ENCODE measurements at places on chromosomes 16 and 17.
A peak's percentile ranks its signal among the peaks of the same experiment; 100 is the strongest.

DNA sequence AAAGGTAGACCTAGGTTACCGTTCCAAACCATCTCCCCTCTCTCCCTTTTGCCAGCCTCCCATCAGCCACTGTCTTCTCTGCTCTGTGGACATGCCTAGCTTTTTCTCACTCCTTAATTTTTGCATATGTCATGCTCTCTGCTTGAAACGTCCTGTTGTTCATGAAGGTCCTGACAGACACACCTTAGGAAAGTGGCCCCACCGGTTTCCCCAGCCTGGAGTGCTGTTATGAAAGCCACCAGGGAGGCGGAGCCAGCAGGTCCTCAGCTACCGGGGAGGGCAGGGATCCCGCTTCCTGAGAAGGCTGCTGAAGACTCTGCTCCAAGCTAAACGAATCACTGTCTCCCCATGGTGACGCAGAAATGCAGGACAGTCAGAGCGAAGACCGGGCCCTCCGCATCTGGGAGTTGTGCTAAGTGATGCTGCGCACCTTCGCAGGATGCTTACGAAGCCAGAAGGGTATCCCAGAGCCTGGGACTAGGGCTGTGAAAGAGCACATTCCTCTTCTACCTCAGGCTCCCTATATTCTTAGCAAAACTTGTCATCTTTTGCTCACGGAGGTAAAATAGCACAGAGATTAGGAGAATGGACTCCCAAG, 2.3 kb upstream of the SLC16A11 start:
- no peak for DNase-seq

- DNase-seq: no peak
These were observed 47.0 kb downstream of the SKAP1 start for GRCh38 chr17:48382989-48383388.

DNA sequence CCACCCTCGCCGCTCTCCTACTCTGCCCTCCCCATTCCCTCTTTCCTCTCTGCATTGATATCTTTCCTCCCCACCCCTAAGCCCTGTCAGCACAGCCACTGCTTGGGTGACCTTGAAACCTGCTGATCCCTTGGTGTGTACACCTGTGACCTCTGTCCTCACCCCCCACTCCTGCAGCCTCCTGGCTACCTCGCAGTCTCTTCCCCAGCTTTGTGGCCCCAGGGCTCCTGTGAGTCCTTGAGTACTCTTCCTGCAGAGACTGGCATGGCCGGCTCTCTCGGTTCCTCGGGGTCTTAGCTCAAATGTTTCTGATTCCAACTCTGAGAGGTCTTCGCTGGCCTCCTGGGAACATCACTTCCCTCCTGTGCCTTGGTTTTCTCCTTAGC, 31.7 kb downstream of the ADCY7 start:
- DNase-seq: no peak

GRCh38 chr17:80545499-80545826, 825 bp downstream of the RPTOR start:
- DNase-seq: peak; percentile 23

GRCh38 chr17:72465191-72466024, 344.6 kb downstream of the SOX9 start:
- peak; percentile 90 for DNase-seq

DNA sequence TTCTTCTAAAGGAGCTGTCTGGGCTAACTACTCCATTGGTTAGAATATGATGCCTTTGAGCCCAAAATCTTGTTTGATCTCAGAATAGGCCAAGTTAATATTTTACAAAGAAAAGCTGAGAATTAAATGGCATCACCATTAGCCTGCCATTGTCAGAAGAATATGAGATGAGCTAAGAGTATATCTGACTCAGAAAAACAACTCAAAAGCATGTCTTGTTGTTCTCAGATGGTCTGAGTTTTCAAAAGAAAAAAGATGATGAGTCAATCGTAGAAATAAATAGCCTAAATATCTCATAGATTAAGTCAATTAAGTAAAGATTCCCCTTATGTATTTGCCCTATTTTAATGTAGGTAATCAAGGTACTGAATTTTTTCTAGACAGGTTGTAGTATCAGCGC, 197.1 kb upstream of the TBX2 start:
- peak; percentile 75 for DNase-seq

DNA sequence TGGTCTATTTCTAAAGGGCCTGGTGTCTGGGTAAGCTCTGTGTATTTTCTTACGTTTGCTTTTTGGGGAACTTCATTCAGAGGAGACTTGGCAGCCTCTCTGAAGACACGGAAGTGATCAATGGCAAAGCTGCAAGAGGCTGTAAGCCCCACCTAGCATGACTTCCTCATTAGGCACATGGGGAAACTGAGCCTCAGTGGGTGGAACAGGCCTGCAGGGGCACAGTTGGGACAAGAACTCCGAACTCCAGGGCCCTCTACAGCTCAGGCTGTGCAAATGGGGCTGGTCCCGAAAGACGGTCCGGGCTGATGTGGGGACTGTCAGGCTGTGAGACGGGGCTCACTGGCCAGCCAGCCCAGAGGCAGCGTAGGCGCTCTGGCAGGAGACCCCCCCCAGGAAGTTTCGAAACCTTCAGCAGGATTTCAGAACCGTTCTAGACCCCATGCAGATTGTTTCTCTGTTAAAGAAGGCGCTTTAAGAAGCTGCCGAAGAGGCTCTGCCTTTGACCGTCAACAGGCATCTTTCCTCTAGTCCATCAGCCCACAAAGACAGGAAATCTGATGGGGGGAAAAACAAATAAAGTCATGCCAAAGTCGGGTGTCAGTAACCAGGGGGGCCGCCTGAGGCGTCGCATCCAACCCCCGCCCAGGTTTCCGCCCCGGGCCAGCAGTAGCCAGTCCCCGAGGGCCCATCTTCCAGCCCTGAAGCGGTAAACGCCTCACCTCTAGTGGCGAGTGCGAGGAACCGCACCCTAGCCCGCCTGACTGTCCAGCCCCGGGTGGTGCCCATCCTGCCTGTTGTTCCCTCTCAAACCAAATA, 79.8 kb upstream of the TBC1D3K start:
- DNase-seq: peak; percentile 59

GRCh38 chr17:834136-834535, 52.0 kb downstream of the MRM3 start:
- DNase-seq: no peak

- no peak for DNase-seq
These were observed at the start of gene SERPINF2 for GRCh38 chr17:1742371-1743087. SERPINF2 (plus strand) TSS chr17:1742871; CDS start chr17:1744996, 2,125 bp downstream.

DNA sequence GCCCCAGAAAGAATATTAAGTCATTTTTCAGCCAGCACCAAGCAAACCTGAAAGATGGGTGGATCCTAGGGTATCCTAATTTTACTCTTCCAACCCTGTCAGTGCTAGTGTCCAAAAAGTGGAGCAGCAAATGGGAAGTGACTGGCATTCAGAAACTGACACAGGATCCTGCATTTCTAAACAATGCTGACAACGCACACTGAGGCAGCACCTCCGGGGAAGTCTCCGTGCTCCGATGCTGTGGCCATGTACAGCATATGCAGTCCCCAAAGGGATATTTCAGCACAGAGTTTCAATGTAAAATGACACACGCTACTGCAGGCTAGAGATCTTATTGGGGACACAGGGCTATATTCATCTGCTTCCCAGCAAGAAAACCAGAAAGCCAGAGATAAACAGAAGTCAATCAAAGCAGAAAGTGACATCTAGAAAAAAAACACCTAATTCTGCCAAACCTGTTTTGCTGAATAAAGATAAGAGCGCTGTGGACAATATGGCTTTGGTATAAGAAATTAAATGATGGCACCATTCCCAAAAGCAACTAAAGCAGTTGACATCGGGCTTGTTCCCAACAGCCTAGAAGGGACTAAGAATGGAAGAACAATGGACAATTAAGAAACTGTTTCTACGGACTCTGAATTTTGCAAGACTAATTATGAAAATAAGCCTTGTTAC, 17.3 kb downstream of the XYLT1 start:
- no peak for DNase-seq

DNA sequence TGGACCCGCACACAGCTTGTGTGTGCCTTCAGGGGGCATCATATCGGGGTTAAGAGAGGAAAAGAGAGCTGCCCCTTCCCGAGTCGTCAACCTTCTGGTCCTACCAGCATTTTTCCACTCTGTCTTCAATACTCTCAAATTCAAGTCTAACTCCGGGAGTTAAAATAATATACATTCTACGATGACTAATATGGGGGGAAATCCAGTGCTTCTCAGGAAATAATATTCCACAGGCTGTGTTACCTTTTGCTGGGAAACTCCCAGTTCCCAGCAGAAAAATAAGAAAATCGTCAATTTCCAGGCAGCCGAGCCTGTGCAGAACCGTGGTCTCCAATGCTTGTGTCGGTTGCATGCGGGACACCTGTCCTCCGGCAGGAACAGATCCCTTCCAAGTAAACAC, 105.0 kb upstream of the FOXF1 start:
- no peak for DNase-seq

- no peak for DNase-seq
These were observed 6.1 kb upstream of the DRC7 start for GRCh38 chr16:57688487-57688986.

DNA sequence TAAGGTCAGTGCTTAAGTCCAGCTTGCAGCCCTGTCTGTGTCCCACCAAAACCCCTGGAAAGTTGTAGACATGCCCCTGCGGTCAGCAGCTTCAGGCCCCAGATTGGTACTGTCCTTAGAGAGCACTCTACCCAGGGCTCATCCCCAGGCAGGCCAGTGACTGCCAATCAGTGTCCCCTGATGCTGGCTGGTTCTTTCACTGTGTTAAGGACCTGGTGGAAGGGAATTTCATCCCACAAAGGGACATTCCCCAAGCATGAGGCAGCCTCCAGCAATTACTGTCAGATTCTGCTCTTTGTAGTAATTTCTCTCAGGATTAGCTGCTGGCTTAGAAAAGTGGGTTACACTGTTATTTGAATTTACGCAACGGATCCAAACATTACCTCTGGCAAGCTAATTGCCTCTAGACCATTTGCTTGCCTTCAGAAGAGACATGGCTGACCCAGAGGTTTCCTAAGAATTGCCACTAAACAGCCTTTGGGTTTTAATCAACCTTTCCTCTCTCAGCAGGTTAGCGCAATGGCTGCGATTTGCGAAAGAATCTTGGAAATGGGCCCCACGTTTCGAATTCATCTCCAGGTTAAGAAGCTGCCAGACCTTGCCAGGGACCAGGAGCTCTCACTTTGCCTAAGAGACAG, 5.9 kb downstream of the IRX6 start:
- no peak for DNase-seq

DNA sequence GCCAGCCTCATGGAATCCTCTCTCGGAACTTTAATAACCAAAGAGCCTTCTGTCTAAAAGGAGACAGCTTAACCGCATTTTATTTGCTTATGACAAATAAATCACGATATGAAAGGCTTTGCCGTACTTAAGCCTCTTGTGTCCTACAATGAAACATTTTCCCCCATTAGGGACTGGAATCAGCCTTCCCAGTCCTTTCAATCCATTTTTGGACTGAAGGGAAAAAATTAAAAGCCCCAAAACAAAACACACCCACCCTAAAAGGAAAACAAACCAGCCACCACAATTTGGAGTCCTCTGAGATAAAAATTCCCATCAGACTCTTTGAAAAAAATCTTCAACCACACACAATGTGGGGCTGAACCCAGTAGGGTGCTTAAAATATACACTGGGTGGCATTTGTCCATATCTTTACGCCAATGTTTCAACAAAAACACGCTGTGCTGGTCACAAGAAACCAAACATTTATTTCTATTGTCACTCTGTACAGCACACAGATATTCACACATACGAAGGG, 3.0 kb downstream of the HOXB4 start:
- no peak for DNase-seq

DNA sequence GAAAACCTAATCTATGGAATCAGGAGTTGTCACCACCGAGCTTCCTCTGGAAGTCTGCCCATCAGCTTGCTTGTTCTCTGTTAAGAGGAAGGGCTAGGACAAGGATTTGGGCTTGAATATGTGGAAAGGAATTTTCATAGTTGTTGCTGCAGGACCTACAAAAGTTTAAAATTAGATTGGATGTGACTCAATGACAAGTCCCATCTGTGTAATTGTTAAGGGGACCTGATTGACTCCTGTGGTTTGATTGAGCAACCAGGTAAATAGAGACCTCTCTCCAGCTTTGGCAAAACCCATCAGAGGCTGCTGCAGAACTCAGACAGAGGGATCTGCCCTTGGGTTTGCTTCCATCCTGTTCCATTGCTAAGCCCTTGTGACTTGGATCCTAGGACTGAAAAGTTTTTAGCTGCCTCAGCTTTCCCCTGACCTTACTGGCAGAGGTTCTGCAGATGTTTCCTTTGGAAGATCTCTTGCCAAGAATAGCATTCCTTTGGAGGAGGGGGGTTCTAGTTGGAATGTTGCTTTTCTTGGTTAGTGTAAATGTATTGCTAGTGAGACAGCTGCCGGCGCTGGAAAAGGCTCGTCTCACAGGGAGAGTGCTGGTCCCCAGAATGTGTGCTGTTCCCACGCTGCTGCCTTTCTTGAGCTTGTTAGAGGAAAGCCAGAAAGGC, 50.0 kb downstream of the SF3B3 start:
- DNase-seq: peak; percentile 97

GRCh38 chr17:19867079-19867328, 732 bp downstream of the ULK2 start:
- peak; percentile 62 for DNase-seq

- no peak for DNase-seq
These were observed 2266.5 kb downstream of the TP53TG3F start for GRCh38 chr16:35725949-35726348.

GRCh38 chr16:397135-397661, at the start of gene NME4:
NME4 (plus strand) TSS chr16:397199; CDS start chr16:397223, 24 bp downstream.
- peak; percentile 9 for DNase-seq

GRCh38 chr17:53353919-53354351, 468.8 kb upstream of the KIF2B start:
- no peak for DNase-seq

GRCh38 chr17:20218272-20218671, 209.1 kb downstream of the SPECC1 start:
- no peak for DNase-seq

- no peak for DNase-seq
These were observed 245.1 kb downstream of the C16orf95 start for GRCh38 chr16:87072101-87072500.

DNA sequence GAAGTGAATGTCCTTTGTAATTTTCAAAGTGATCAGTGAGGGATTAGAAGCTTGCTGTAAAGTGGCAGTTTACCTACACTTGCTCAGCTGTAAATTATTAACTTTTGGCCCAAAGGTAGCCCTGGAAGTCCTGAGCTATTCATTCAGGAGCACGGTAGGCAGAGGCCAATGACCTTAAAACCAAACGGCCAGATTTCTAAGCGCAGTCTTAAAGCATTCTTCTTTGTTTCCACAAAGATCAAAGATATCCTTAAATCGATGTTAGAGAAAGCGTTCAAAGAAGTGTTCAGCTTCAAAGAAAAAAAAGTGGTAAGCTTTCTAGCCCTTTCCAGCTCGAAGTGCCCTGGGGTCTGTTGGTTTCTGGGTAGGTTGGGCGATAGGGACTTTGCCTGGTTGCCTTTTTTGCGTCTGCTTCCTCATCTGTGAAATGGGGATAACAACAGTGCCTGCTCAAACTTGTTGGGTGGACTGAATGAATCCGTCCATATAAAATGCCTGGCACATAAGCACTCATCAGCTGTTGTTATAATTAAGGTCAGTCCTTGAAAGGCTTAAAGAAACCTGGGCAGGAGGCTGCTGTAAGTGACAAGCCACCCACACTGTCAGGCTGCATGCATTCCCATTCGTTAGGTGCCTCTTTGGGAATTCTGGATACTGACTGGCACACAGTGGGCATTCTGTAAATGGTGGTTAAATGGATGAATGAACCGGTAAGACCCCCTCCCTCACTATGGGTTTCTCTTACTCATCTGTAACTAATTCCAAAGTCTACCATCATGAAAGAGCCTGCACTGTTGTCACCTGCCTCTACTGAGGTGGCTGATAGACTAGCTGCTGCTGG, 113.2 kb downstream of the PRKCA start:
- DNase-seq: no peak

- no peak for DNase-seq
These were observed 22.1 kb downstream of the CDH5 start for GRCh38 chr16:66388350-66389139.

GRCh38 chr17:33377837-33378595, 84.9 kb upstream of the ASIC2 start:
- DNase-seq: no peak
